CD4-positive, alpha-beta memory T cell (primary cell): ENCODE measurements at places on chromosomes 6 and 20.

- peak; percentile 92 for DNase-seq
Measured at GRCh38 chr6:28443112-28443773, at the start of gene ZSCAN23. Gene ZSCAN23, minus strand, starts transcription at chr6:28443491. Its CDS starts 7,225 bp downstream, at chr6:28436266.

- no peak for DNase-seq
Measured at GRCh38 chr6:6248651-6249050, 71.8 kb downstream of the F13A1 start.

DNA sequence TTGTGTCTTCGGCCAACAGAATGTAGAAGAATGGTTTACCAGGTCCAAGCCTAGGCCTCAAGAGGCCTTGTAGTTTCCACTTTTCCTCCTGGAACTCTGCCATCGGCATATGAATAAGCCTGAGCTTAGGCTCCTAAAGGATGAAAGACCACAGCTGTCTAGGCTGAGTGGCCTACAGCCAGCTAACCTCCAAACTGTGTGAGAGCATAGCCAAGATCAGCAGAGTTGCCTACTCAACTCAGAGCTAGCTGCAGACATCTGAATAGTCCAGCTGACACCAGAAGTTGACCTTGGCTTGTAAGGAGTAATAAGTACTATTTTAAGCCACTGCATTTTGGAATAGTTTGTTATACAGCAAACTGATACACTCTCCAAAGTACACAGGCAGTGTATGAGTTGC, 52.6 kb upstream of the SMIM29 start:
- no peak for DNase-seq

GRCh38 chr6:49551078-49551865, 804 bp downstream of the C6orf141 start:
- DNase-seq: no peak

DNA sequence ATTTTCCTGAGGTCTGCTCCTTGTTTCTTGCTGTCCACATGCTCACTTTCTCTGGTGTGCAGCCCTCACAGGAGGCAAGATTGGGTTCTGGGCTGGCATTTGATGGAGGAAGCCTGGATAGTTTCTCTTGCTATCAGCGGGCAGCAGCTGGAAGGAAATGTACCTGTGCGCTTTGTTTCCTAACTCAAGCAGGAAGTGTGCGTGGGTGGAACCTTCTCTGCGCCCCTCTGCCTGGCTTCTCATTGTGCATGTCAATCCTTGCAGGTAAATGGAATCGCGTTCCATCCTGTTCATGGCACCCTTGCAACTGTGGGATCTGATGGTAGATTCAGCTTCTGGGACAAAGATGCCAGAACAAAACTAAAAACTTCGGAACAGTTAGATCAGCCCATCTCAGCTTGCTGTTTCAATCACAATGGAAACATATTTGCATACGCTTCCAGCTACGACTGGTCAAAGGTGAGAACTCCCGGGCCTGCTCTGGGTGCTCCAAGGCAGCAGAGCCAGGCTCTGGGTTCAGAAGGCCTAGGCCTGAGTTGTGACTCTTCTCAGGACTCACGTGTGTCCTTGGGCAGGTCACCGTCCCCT, 16.8 kb upstream of the RBM38 start:
- DNase-seq: no peak

DNA sequence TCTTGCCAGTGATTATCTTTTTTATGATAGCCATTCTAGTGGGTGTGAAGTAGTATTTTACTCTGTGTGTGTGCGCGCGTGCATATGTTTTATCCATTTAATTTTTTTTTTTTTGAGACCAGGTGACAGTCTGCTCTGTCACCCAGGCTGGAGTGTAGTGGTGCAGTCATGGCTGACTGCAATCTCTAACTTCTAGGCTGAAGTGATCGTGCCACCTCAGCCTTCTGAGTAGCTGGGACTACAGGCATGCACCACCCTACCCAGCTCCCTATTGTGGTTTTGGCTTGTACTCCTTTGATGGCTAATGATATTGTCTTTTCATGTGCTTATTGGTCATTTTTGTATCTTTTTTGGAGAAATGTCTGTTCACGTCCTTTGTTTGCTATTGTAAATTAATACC, 33.3 kb downstream of the ITCH start:
- DNase-seq: no peak

DNA sequence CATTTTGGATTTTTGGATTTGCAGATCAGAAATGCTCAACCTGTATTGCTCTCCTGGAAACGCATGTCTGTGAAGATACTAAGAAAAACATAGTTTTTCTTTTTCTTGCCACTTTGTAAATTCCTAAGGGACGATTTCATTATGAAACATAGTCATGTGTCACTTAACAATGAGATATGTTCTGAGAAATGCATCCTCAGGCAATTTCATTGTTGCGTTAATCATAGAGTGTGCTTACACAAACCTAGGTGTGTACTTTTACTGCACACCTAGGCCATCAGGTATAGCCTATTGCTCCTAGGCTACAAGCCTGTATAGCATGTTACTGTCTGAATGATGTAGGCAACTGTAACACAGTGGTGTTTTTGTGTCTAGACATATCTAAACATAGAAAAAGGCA, 13.4 kb upstream of the THEMIS start:
- DNase-seq: no peak

DNA sequence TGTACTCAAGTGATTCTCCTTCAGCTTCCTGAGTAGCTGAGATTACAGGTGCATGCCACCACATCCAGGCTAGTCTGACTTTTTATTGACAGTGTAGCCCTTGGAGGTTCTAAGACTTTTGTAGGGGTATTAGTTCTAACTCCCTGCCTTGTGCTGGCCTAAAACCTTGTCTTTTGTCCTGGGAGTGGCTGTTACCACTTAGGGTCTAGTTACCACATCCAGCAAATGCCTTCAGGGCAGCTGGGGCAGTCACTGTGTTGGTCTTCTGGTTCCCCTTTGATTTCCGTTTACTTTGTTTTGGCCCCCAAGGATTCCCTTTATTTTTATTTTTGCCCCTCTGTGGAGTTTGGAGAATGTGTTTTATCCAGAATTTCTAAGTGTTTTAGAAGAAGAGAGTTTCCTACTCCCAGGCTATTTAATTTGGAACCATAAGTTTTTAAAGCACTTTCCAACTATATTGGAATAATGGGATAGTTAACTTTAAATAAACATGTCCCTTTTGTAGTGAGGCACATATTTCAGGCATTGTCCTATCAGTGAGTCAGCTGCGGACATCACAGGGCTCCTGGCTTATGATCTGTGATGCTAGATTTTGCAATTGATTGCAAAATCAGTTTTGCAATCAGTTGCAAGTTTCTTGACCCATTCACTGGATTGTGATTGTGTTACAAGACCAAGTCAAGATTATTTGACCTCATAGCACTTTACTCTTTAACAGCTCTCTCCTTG, 25.0 kb downstream of the IL22RA2 start:
- DNase-seq: no peak

DNA sequence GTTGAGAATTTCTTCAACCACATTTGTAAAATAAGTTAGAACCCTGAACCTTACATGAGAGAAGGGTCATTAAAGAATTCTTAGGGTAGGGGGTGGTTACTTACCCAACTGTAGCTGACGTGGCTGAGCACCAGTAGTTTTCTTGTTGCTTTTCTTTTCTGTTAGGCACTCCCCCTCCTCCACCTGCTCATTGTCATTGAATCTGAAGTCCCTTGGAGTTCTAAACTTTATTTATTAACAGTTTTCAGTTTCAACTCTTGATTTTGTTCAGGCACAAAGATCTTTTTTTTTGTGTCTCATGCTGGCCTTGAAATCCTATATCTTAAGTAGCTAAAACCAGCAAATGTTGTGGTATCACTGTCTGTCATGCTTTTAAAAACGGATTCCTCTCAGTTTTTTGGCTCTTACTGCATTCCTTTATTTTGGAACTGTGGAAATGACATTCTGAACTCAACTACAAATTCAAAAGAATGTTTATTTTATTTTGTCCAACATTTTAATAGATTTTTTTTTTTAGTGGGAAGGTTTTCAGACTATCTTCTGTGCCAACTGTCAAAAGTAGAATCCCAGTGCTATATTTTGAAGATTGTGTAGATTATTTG, 465.2 kb downstream of the PHF3 start:
- no peak for DNase-seq

DNA sequence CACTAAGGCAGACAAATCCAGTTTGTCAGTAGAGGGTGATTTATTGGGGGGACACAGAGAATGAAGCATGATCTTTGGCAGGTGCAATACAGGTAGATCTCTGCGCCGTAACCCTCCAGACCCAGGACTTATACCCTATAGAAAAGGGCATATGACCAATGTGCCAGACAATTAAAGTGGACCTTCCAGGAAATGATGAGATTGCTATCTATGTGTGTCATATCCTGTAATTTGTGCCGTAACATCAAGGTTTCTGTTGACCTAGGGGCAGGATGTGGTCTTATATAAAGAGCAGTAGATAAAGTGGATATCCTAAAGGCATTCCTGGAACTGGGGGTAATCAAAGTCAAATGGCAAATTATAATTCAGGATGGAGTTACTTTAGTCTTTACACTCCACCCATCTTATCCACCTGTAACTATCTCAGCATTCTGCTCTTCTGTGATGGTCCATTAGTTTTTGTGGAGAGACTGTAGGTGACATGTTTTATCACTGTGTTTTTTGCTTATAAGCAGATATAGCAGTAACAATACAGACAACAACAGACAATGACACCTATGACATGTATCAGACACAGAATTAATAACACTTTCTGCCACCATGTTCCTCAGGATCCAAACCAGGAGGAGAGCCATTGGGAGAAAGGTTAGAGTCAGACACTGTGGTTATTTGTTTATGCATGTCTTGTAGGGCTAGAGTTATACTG, 43.1 kb upstream of the ZNF337 start:
- DNase-seq: peak; percentile 43

DNA sequence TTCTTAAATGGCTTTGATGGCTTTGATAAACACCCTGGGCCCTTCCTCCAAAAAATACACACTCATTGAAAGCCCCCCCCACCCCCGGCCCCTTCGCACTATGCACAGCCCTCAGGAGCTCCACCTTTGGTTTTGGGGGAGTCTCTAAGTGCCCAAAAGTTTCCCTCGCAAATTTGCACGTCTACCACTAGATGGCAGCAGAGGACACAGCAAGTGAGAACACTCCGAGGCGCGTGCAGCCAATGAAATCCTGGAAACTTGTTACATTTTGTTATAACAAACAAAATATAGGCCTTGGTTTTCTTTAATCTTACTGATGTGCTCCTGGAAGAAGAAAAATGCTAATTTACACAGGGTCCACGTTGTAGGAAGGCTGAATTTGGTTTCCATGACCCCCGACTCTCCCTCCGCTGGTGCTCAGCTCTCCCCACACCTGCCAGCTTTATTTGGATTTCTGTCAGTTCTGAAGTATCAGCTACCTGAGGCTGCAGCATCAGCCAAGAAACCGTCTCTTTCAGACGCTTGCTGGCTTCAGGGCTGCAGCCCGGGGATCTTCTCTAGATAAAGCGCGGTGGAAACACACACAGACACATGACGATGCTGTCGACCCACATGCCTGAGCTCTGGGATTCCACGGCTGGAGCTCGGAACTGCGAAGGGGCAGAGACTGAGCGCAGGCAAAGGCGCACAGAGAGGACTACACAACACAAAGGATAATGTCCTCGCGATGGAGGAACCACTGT, 148.3 kb upstream of the RPS6KA2 start:
- peak; percentile 73 for DNase-seq

- no peak for DNase-seq
Measured at GRCh38 chr6:144730088-144730645, 445.0 kb downstream of the UTRN start.

- DNase-seq: no peak
Measured at GRCh38 chr20:36407199-36407733, 101.1 kb downstream of the DLGAP4 start.

- peak; percentile 60 for DNase-seq
Measured at GRCh38 chr6:25556516-25556915, 95.5 kb upstream of the SCGN start.

DNA sequence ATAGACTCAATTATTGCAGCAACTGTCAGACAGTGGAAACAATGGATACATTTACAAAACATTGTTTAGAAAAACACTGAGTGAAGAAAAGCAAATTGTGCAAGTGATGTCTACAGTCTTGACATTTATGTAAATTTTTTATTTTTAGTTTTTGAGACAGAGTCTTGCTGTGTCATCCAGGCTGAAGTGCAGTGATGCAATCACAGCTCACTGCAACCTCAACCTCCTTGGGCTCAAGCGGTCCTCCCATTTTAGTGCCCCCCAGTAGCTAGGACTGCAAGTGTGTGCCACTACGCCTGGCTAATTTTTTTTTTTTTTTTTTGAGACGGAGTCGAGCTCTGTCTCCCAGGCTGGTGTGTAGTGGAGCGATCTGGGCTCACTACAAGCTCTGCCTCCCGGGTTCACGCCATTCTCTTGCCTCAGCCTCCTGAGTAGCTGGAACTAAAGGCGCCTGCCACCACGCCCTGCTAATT, 9.7 kb downstream of the CNBD2 start:
- no peak for DNase-seq

DNA sequence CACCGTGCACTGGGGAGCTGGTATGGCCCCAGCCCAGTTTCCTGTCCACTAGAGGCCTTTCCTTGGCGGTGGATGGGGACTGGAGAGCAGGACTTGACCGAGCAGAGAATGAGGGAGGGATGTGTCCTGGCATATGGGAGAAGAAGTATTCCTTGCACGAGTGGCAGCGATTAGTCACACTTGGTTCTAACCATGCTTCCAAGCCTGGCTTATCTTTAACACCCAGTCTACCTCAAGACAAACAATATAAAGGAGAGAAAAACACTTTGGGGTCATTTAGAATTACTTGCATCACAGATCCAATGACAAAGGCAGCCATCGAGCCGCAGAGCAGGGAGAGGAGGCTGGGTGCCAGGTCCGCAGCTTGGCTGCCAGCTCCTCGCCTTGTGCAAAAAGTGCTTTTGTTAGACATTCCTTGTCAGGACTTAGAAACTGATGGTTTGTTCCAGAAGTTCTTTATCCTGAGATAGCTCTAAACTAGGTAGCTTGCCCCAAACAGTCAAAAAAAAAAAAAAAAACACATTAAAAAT, 214.9 kb upstream of the GMDS start:
- DNase-seq: no peak

GRCh38 chr20:44790638-44791393, 19.5 kb downstream of the RIMS4 start:
- no peak for DNase-seq

DNA sequence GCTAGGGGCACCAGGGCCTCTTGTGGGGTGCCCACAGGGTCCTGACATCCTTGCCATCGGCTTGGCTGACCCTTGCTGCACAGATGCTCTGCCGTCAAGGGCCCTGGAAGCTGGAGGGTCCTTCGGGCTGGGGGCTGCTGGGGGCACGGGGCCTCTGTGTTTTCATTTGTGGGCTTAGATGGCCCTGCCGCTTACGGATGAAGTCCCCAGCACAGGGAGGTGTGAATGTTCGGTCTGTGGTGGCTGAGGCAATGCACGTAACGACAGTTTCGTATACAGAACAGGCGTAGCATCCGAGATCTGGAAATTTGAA, 14.5 kb downstream of the SS18L1 start:
- no peak for DNase-seq

- no peak for DNase-seq
Measured at GRCh38 chr20:34435589-34435988, 72.5 kb downstream of the ITCH start.
